ENCODE measurements at places on chromosomes 16 and 17.
A peak's percentile ranks its signal among the peaks of the same experiment; 100 is the strongest.

- DNase-seq: peak; percentile 79
Observed at GRCh38 chr16:84575914-84576313, 42.0 kb downstream of the COTL1 start.

DNA sequence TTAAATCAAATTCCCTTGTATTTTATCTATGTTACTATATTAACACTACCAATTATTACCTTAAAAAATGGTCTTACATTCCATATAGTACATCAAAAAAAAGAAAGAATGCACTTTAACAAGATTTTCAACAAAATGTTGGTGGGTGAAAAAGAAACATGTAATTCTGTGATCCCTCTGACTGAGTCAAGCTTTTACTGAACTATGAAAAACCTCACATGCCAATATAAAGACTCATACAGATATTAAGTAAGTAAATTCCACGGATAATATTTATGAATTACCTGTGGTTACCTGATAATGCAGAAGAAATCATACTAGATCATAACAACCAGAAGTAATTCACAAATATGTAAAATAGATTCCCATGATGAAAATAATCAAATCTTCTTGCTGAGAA lies 12.4 kb downstream of the COIL start:
- DNase-seq: no peak

DNA sequence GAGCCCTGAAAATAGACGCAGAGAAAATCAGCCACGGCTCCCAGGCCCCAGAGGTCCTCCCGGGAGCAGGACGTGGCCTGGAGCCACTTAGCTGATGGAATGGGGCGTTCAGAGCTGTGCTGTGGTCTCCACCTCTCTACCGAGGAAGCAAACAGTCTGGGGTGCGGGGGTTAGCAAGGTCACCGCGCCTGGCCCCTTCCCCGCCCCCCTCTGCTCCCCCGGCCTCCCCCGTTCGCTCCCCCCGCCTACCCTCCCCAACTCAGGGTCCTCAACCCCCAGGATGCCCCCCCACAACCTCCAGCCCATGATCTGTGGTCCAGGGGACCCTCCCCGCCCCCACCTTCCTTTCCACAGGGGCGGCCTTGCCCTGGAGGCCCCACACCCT lies 20.6 kb upstream of the C1QTNF8 start:
- no peak for DNase-seq

GRCh38 chr17:17685775-17686291 lies 4.6 kb downstream of the RAI1 start:
- peak; percentile 31 for DNase-seq

- DNase-seq: no peak
Observed at GRCh38 chr17:55264278-55264644, 499 bp upstream of the HLF start.

GRCh38 chr16:11683145-11683544 lies 14.9 kb downstream of the SNN start:
- DNase-seq: no peak

GRCh38 chr16:179211-180092 lies 807 bp upstream of the HBQ1 start:
- DNase-seq: no peak

DNA sequence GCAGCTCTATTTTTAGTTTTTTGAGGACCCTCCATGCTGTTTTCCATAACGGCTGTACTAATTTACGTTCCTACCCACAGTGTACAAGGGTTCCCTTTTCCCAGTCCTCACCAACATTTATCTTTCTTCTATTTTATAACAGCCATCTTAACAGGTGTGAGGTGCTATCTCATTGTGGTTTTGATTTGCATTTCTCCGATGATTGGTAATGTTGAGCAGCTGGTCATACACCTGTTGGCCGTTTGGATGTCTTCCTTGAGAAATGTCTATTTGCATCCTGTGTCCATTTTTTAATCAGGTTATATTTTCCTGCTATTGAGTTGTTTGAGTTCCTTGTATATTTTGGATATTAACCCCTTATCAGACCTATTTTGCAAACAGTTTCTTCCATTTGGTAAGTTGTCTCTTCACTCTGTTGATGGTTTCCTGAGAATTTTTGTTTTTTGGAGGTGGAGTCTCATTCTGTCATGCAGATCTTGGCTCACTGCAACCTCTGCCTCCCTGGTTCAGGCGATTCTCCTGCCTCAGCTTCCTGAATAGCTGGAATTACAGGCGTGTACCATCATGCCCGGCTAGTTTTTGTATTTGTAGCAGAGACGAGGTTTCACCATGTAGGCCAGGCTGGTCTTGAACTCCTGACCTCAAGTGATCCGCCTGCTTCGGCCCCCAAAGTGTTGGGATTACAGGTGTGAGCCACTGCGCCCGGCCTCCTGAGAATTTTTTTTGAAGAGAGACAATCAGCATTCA lies 279.6 kb downstream of the SNX29 start:
- DNase-seq: no peak

GRCh38 chr17:58786586-58787295 lies 31.1 kb downstream of the PPM1E start:
- no peak for DNase-seq

DNA sequence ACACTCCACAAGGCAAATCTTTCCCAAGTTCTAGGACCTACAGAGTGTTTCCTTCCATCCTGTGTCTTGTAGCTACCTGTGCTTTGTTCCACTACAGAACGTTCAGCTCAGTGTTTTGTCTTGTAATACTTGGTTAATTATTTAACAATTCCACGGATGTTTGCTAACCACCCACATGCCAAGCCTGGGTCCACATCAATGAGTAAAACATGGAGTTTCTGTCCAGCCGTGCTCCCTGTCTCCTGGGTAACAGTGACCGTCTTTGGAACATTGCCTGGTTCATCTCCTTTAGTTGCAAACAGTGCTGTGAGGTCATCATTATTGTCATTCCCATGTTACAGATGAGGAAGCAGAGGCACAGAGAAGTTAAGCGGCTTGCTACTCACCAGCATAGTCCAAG lies 41.3 kb downstream of the IRF8 start:
- DNase-seq: peak; percentile 75

- no peak for DNase-seq
Observed at GRCh38 chr16:22804893-22805292, 9.1 kb upstream of the HS3ST2 start.

- no peak for DNase-seq
Observed at GRCh38 chr17:67109111-67109510, 64.8 kb downstream of the CACNG1 start.

DNA sequence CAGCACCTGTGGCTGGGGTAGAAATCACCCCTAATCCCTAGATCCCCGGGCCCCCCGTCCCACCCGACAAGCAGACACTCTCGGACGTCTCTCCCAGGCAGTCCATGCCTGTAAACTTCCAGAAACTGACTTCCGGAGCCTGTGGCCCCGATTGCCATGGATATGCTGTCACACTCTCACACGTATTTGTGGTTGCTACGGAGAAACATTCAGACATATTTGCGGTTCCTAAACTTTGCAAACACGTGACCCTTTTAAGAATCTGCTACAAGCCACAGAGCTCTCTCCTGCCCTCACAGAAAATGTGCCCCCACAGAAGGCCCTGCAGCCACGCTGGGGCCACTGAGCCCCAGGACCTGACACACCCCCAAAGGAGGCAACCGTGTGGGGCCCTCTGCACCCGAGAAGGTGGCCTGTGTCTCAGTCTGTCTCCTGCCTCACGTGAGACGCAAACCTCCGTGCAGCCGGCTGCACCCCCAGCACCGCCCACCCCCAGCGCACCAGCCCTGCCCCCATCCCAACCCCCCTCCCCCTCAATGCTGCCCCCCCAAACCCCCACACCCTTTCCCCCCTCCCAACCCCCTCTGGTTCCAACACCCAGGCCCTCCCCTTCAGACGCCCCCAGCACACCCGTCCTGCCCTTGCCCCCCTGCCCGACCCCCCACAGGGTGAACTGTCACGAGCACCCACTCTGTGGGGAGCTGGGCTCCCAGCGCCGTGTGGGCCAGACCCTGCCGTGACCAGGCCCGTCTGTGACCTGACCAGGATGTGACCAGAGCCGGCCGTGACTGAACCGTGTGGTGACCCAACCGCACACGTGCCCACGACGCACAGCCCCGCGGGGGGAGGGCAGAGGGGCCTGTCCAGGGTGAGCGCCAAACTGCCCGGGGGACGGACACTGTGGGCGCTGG lies 66.3 kb upstream of the METRNL start:
- DNase-seq: no peak

DNA sequence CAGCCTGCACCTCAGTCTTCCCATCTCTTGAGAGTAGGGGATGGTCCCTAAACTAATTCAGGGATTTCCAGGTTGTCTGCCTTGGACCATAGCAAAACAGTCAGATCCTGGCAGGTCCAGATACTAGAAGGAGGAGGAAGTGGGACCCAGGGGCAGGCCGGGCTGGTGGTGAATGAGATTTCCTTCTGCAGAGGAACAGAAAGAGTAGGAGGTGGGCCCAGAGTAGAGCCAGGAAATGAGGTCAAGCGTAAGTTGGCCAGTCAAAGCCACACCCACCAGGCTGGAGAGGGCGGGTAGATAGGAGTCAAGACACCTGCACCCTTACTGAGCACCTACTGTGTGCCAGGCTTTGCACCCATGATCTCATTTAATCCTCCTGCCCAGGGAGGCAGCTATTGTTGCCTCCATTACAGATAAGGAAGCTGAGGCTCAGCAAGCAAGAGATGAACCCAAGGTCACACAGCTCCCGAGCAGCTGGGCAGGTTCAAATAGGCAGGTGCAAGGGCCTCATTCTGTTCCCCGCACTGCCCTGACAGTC lies 2.6 kb downstream of the CDH5 start:
- DNase-seq: peak; percentile 73

GRCh38 chr17:74342224-74342623 lies 16.2 kb downstream of the KIF19 start:
- DNase-seq: no peak

DNA sequence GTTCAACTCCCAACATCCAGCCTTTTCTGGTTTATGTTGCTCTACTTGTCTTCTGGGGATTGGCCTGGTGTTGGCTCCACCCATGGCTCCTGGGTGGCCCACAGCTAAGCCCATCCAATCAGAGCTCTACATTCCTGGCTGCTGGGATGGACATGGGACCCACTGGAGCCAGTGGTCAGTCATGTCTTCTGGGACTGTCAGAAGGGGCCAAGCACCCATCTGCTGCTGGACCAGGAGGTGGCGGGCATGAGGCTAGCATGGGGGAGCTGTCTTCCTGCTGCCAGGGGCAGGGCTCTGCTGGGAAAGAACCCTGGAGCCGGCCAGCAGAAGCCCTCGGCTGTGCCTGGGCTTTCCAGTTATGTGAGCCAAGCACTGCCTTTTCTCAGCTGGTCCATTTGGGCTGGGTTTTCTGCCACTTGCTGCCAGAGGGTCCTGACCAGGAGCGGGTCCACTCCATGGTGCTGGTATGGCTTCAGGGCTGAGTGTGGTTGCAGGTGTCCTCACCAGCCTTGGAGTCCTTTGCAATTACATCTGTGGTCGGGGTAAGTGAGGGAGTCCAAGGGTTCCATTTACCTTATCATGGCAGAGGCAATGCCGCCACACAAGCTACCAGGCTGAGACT lies 17.4 kb upstream of the ZNF469 start:
- DNase-seq: no peak

DNA sequence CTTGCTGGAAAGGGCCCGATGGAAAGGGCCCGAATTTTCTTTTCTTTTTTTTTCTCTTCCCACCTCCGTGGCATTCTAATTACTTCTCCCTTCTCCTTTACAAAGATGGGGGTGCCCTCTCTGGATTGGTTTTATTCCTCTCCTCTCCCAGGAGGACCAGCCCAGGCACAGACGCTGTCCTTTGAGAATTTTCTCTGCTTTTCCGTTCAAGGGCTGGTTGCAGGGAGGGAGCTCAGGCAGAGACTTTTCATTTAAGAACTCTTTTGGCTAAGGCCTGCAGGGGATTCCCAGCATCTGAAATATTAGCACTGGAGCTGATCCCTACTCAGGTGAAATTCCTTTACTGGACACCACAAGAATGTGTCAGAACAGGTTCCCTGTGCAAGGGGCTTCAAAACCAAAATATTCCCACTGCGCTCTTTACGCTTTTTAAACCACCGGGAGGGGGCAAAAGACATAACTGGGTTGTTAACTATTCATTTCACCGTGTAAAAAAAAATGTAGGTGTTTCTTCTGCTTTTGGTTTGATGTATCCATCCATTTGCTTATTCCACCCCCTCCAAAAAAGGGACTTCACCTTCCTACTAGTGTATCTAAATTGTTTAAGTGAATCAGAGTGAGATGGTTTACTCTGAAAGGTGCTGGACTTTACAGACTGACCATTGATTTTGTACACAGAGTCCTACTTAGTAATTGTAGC lies 1.4 kb downstream of the NFAT5 start:
- peak; percentile 40 for DNase-seq

- DNase-seq: no peak
Observed at GRCh38 chr16:70473446-70474319, 19.3 kb downstream of the FCSK start.

GRCh38 chr16:74564451-74564984 lies 42.4 kb downstream of the GLG1 start:
- no peak for DNase-seq

GRCh38 chr16:23469814-23470213 lies 16.8 kb upstream of the COG7 start:
- DNase-seq: no peak

DNA sequence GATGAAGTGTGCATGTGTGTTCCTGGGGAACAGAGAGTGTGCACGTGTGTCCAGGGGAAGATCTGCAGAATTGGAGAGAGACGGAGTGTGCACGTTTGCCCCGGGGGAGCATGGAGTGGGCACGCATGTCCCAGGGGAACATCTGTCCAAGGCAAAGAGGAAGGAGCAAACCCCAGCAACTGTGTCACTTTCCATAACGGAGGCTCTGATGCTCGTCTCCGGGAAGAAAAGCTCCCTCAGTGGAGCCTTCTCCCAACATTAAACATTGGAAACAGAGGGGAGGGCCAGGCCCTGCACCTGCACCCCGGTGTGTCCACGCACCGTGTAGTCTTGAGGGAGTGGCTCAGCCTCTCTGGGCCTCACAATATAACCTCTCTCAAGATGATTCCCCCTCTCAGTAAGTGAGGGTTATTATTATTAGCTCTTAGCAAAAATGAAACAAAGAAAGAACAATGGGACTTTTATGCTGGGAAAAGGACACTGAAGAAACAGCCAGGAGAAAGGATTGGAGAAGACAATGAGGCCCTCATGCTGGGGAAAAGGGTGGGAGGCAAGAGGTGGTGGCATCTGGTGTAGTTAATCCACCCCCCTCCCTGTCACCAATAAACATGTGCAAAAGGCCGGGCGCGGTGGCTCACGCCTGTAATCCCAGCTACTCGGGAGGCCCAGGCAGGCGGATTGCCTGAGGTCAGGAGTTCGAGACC lies 7.6 kb downstream of the RAB40B start:
- DNase-seq: no peak

- no peak for DNase-seq
Observed at GRCh38 chr17:1521086-1521640, 4.8 kb upstream of the INPP5K start.

- DNase-seq: peak; percentile 67
Observed at GRCh38 chr17:17305281-17305801, 2.2 kb downstream of the NT5M start.

DNA sequence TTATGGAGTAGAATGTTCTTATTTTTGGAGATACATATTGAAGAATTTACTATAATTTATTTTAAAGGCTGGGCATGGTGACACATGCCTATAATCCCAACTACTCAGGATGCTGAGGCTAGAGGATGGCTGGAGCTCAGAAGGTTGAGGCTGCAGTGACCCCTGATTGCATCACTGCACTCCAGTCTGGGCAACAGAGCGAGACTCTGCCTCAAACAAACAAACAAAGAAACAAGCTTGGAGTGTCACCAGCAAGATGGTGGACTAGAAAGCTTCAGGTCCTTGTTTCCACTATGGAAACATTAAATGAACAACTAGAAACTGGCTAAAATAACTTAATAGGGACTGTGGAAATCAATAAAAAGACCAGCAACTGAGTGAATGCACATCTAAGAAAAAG lies 17.9 kb upstream of the GPT2 start:
- DNase-seq: no peak

Measured in suppressor macrophage treated with lipopolysaccharide for 1 hour (primary cell).